Activated CD8-positive, alpha-beta memory T cell treated with anti-CD3 and anti-CD28 coated beads for 24 hours (primary cell): ENCODE measurements at places on chromosomes 7 and 10.
A peak's percentile ranks its signal among the peaks of the same experiment; 100 is the strongest.

- DNase-seq, result no peak
Measured at GRCh38 chr7:44101303-44101965, 2.7 kb upstream of the AEBP1 start.

DNA sequence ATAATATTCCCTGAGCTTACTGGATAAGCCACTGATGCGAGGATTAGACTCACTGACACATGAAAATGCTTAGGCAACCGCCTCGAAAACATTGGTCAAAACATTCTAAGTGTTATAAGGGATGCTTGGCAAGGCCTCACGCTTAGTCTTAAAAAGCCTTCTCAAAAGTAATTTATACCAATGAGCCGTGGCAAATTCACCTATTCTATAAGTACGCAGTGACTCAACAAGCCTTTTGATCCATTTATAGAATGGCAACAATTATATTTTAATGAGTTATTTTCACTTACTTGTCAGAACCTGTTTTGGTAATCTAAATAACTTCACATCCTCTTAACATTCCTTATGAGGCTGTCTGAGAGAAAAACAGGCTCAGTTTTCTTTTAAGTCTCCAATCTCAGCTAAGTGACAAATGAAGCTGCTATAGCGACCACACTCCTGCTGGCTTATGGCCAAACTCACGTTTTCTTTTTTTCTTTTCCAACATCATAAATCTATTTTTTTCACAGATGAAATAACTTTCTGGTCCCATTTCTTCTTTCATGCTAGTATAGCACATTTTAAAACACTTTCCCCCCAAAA lies 121.2 kb upstream of the AFAP1L2 start:
- DNase-seq, result no peak

DNA sequence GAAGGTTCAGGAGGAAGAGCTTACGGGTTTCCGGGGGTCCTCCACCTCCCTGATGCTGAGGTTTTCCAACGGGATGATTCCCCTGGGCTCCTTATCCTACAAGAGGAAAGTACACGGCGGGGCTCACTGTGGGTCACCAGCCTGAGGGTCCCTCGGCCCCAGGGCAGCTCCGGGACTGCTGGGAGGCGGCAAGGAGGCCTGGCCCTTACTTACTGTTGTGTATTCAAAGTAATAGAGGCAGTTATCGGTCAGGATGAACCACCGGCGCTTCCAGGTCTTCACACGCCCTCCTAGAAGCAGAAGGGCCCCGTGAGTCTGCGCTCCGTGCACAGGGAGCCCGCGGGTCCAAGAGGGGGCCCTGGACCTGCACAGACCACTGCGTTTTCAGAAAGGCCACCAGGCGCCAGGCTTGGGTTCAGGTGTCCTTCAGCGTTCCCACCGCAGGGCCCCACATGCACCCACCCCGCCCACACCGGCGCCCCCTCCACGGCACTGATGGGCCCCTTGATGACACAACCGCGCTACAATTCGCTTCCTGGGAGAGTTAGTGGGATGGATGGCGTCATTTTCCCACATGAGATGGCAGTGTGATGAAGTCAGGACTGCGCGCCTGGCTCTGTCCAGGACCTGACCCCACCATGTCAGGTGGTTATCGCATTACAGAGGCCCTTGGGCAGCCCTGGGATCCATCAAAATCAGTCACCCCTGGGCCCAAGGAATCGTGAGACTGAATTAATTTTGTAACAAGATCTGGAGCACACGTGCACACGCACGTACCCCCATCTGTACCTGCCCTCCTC lies 106.7 kb downstream of the CYTH3 start:
- no peak for DNase-seq

GRCh38 chr10:105644978-105645377 lies 1003.9 kb downstream of the SORCS3 start:
- DNase-seq, result no peak

DNA sequence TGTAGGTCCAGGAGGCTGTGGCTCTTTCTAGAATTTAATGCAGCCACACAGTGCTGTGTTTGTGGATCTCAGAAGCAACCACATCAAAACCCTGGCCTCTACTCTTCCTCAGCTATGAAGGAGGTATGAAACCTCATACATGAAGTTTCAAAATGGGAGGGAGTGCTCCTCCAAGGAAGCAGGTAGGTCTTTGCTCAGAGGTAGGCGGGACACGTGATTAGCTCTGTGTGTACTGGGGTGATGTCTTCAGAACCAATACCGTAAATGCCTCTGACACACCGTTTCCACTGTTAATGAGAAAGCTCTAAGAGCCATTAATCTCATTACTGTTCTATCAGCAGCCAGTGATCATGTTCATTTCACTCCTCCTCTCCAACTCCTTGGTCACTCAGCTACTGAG lies 126.1 kb downstream of the PLXNA4 start:
- DNase-seq, result no peak

DNA sequence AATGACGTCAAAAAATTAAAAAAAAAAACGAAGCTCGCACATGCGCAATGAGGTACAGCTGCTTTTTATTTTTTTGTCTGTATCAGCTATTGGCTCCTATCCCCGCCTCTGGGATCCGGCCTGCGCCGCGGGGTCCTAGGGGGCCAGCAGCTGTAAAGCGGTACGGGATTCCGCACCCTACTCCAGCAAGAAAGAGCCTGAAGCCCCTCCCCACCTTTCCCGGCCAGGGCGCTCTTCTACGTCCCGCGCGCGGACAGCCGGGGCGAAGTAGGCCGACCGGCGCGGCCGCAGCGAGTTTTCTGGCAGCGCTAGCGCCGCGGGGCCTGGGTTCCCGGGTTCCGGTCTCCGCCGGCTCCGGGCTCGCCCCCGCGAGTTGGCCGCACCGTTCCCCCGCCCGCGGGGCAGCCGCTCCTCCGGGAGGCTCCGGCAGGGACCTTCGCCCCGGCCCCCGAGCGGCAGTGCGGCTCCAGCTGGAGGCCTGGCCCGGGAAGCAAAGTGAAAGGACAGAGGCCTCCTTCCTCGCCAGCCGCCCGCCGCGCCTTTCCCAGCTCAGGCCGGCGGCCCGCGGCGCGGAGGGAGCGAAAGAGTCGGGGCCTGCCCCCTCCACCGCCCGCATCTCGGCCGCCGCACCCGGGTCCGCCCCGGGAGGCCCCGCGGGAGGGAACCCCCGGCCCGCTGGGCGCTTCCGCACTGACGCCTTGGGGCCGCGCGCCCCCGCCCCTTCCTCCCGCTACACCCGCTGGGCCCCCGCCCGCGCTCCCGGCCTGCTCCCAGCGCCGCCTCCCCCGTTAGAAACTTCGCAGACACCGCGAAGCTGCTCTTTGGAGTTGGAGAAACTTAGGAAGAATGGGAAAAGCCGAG lies 4.7 kb upstream of the SPAG6 start:
- peak; percentile 87 for DNase-seq

DNA sequence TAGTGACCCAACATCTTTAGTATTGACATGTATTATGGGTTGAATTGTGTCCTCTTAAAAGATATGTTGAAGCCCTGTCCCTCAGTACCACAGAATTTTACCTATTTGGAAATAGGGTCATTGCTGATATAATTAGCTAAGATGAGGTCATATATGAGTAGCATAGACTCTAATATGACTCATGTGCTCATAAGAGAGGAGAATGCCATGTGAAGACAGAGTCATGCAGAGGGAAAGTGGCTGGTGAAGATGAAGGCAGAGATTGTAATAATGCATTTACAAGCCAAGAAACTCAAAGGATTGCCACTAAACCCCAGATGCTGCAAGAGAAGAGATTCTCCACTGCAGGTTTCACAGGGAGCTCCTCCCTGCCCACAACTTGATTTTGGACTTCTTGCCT lies 496.4 kb downstream of the KIF20B start:
- DNase-seq, result no peak

DNA sequence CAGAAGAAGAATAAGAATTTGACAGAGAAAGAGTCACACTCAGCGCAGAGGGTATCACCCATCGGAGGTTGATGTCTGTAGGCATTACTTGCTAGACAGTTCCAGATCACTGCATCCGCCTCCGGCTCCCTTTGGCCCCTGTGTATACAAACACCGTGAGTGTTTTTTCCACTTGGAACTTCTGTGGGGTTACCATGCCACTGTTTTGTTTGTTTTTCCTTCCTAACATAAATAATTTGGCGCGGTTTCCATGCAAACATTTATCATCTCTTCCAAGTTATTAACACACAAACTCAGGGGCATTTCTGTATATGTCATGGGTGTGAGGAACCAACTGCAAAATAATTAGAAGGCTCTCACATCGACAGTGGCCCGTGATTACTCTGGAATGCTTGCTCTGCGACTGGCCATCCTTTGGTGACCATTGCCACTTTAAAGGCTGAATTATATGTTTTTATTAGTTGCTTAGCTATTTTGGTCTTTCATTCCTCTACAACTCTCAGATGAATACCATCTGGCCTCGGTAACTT lies 612.2 kb upstream of the MKI67 start:
- no peak for DNase-seq

DNA sequence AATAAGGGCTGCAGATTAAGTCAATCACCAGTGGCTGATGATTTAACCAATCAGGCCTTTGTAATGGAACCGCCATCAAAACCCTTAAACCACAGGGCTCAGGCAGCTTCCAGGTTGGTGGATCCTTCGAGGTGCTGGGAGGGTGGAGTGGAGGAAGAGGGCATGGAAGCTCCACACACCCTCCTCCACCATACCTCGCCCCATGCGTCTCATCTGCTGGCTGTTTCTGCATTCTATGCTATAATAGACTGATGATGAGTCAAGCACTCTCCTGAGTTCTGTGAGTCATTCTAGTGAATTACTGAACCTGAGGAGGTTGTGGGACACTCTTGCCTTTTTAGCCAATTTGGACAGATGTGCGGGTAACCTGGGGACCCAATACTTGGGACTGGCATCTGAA lies 43.9 kb downstream of the CHST15 start:
- no peak for DNase-seq

DNA sequence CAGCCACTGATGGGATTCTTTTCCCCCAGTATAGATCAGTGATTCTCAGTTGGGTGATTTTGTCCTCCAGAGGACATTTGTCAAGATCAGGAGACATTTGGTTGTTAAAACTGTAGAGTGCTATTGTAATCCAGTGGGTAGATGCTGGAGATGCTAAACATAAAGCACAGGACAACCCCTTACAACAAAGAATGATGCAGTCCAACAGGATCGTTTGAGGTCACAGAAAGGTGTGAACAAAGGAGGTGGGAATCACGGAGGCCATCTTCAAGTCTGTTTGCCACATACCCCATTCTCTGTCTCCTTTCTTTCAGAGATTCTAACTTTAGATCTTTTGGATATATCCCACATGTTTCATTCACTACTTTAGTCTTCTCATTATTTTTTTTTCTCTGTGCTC lies 69.0 kb downstream of the HELLS start:
- DNase-seq, result no peak

- no peak for DNase-seq
Measured at GRCh38 chr10:64733980-64734379, 1212.8 kb downstream of the REEP3 start.

GRCh38 chr7:143953421-143953820 lies 1.2 kb upstream of the OR2F1 start:
- DNase-seq, result no peak

- no peak for DNase-seq
Measured at GRCh38 chr10:76884673-76885275, 752.8 kb downstream of the KCNMA1 start.

GRCh38 chr7:157688533-157689268 lies 351.9 kb downstream of the DNAJB6 start:
- no peak for DNase-seq

DNA sequence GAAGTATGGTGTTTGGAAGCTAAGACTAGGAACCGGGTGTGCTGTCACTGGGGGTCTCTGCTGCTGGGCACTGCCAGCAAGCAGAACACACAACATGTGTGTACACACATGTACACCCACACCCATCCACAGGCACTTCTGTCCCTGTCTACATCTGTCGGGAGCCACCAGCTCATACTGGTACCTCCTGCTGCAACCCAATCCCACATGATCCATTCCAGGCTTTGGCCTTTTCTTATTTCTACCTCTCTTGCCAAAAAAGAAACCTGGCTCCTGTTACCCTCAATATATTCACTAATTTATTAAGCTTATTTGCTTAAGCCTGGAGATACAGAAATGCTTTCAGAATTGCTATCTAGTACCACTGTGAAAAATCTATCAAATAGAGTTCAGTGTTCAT lies 246.0 kb downstream of the DIP2C start:
- no peak for DNase-seq

- no peak for DNase-seq
Measured at GRCh38 chr10:103897241-103897774, 20.7 kb downstream of the STN1 start.

DNA sequence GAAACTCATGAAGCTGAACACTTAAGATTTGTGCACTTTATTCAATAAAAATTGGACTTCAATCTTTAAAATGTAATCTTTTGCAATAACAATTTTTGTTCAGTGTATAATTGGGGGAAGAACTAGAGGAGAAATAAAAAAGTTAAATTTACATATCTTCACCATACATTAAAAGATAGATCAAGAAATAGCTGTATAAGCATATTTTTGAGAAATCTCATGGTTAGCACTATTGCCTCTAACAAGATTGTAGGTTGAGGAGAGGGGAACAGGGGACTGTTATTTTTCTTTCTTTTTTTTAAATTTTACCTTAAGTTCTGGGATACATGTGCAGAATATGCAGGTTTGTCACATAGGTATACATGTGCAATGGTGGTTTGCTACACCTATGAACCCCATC lies 5.3 kb downstream of the AMPH start:
- DNase-seq, result no peak

- DNase-seq, result no peak
Measured at GRCh38 chr10:61304746-61305145, 148.4 kb downstream of the TMEM26 start.

GRCh38 chr10:131814567-131815265 lies 86.1 kb upstream of the PPP2R2D start:
- DNase-seq, result no peak

DNA sequence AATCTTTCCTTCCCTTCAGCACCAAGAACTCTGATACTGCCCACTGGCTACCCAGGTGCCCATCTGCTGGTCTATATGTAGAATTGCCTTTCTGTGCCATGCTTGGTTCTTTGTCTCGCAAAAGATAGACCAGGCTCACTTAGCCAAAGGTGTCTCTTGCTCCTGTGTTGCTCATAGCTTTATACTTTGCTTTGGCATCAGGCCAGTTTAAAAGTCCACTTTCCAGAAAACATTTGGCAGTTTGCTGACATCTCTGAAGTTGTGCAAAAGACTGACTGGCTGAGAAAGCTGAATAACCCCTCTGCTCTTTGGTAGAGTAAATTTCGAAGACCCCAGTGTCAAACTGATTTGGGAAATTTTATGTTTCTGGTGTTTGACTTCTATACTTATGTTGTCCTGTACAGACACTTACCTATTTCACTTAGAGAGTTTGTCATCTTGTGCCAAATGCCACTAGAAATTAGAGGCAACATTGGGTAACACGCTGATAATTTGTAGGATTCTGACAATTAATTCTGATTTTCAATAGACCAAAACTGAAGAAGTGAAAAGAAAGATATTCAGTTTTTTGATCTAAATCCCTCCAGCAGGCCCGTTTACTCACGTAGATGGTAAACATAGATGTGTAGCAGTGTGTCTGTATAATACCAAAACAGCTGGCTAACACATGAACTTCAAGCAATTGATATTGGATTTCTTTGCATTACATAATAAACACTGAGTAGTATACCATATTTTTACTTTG lies 91.1 kb downstream of the CPED1 start:
- DNase-seq, result no peak
